Kidney (tissue), 22 donors: ENCODE measurements at places on chromosomes 7 and 10. TPM values are rescaled to one million over a fixed set of nuclear protein-coding genes. Genes with fewer than 3 reads are reported as not detected.

GRCh38 chr10:104150139-104150538 is 28.2 kb downstream of the SFR1 start:
- DNase-seq = no peak

GRCh38 chr7:134567368-134567767 is 18.5 kb downstream of the AKR1B15 start:
- DNase-seq = no peak

DNA sequence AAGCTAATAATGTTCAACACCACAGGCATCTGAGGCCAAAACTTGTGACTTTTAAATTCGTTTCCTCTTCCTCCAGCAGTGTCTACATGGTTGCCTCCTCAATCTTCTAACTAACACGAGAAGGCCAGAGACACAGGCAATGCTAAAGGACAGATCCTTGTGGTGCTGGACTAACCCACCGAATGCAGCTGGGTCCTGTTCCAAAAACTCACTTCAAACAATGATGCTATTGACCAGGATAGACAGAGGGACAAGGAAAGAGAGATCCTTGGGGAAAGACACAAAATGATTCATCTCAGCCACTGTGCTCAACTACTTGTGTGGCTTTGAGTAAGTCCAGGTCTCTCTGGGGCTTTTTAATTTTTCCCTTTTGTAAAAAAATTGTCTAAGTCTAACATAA is 107.6 kb downstream of the KCNMA1 start:
- no peak for DNase-seq

GRCh38 chr10:51405580-51406351 is 293.6 kb downstream of the CSTF2T start:
- no peak for DNase-seq

Gene MALRD1
- total RNA-seq = 2.0 TPM

GRCh38 chr7:55326945-55327626 is 38.1 kb upstream of the LANCL2 start:
- no peak for DNase-seq

Gene SCIN
- total RNA-seq = 141 TPM

Gene SPDYE8
- not detected for total RNA-seq

Gene ACSM6
- not detected for total RNA-seq

DNA sequence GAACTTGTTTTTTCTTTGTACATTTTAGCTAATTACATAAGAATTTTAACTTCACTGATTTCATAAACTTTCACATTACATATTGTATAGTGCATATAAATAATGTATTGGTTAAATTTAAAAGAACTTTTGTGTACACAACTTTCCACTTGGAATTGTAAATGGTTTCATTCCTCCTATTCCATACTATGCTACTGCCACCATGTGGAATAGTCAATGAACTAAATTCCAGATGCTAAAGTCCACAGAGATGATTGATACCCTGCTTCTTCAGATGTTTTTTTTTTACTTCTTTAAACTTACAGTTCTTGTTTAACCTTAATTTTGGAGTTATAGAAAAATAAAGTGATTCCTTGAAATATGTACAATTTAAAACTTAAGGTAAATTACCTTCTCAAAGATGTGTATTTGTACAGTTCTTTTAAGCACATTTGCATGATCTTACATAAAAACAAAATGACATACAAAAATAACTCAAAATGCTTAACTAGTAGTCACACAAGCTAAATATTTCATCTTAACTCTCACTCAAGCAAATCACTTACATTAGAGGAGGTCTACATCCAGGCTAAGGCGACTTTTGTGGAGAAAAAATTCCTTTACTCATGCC is 247.6 kb upstream of the HGF start:
- peak; percentile 55 for DNase-seq

- no peak for DNase-seq
Measured at GRCh38 chr10:62016623-62017490, 115.4 kb downstream of the ARID5B start.

Gene SAP25
- total RNA-seq = 9.8 TPM

GRCh38 chr10:86956195-86956847 is 1.1 kb downstream of the MMRN2 start:
- no peak for DNase-seq

GRCh38 chr10:31018962-31019361 is 12.7 kb downstream of the ZNF438 start:
- DNase-seq = no peak

GRCh38 chr7:68458010-68458908 is 1140.0 kb upstream of the AUTS2 start:
- DNase-seq = no peak

Gene CUTC
- total RNA-seq = 16.5 TPM

DNA sequence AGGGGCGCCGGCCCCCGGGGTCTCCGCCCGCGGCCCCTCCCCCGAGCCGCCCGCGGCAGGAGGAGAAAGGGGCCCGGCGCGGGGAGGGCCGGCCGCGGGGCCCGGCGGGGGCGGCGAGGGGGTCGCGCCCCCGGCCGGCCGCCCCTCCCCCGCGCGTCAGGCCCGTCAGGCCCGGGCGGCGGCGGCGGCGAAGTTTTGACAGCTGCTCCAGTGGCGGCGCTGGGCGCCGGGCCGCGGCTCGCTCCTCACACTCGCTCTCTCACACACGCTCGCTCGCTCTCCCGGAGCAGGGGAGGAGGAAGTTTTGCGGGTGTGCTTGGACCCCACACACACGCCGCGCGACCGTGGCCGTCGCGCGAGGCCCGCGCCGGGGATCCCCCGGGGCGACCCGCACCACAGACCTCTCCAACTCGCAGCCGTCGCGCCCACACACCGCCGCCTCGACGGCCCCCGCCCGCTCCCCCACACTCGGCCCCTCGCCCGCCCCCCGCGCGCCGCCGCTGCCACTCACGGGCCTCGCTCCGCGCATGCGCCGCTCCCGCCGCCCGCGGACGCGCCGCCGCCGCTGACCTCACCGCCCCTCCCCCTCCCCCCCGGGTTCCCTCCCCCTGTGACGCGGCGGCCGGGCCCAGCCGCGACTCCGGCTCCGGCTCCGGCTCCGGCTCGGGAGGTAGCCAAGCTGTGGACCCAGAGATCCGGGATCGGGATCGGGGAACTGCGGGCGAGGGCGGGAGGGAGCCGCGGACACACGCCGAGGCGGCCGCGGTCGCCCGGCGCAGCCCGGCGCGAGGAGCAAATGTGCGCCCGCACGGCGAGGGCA is 518 bp upstream of the KMT2C start:
- DNase-seq = peak; percentile 94

DNA sequence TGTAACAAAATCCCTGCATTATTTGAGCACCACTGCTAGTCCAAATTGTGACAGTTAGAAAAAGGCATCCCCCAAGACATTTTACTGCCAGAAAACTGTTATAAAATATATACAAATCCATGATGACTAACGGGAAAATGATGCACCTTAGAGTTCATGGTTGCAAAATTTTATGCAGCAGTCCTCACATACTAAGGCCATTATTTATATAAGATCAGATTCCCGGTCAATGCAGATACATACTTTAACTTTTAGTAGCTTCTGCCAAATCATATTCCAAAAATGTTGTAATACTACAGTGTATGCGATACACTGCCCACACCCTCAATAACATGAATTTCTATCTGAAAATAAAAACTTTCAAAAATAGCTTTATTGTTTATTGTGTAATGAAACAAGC is 239.9 kb upstream of the ZNF32 start:
- no peak for DNase-seq

DNA sequence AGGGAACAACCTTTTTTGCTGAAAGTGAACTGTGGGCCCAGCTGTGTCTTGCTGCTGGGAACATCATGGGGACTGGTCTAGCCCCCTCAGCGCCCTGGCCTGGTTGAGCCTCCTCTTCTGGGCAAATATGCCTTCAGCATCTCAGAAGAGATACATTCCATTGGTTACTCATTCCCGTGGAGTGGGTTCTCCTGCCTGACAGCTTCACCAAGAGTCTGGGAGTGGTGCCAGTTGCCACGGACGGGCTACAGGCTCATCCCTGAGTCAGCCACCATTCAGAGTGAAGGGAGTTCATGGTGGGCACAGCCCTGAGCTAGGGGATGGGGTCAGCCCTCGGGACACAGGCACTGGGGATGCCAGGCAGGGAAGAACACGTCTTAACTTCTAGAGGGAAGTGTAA is 81.9 kb downstream of the RAMP3 start:
- DNase-seq = no peak

DNA sequence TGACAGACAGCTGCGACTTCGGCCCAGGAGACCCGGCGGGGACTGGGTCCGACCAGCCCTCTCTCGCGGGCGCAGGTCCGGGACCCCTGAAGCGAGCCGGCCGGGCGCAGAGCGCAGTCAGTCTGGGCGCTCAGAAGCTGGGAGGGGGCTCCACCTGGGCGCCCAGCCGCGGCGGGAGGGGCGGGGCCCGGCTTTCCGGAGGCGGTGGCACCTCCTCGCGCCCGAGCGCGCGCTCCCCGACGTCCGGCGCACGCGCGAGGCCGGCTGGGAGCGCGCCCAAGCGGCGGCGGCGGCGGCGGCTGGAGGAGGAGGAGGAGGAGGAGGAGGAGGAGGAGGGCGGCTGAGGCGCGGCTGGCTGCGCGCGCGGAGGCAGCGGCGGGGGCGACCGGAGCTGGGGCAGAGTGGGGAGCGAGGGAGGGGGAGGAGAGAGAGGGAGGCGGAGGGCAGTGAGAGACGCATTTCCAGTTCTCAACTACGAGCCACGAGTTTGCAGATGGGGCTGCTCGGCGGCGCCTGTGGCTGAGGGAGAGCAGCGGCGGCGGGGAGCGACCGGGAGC is at the start of gene PALS2:
PALS2 (plus strand) TSS at position 456 of the 557 bp plus-strand sequence. CDS start 50,216 bp downstream, outside the sequence.
- DNase-seq = peak; percentile 90

GRCh38 chr10:85621562-85621961 is 745.0 kb downstream of the GRID1 start:
- no peak for DNase-seq

DNA sequence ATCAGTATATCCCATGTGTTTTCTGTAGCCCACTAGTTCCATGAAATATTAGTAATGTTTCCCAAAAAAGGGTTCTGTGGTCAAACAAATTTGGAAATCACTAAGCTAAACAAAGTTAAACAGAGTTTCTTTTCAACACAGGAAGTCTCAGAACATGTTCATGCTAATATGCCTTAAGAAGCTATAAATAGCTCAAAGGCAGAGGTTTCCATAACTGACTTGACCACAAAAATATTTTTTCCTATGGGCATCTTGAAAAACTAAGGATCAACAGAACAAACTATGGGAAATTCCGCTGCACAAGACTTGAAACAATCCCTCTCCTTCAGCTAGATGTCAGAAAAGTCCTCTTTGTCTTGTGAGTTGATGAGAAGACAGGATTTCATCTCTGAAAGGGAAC is 59.7 kb downstream of the SEM1 start:
- DNase-seq = no peak

Gene ANXA11
- total RNA-seq = 435 TPM

DNA sequence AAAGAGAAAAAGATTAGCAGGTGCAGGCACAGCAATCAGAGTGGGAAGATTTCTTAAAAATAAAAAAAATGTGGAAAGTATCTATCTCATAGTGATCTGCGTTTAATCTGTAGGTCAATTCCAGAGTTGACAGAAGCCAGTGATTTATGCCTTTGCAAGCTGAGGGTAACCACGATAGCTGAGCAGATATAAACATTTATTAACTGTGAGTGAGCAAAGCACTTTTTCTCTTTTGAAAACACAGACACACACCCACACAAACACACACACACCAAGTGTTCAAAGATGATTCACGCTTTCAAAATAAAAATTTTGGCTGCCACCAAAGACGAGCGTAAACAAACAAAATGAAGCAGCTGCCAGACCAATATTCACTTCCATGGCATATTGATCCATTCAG is 243.2 kb upstream of the SLC26A5 start:
- no peak for DNase-seq

DNA sequence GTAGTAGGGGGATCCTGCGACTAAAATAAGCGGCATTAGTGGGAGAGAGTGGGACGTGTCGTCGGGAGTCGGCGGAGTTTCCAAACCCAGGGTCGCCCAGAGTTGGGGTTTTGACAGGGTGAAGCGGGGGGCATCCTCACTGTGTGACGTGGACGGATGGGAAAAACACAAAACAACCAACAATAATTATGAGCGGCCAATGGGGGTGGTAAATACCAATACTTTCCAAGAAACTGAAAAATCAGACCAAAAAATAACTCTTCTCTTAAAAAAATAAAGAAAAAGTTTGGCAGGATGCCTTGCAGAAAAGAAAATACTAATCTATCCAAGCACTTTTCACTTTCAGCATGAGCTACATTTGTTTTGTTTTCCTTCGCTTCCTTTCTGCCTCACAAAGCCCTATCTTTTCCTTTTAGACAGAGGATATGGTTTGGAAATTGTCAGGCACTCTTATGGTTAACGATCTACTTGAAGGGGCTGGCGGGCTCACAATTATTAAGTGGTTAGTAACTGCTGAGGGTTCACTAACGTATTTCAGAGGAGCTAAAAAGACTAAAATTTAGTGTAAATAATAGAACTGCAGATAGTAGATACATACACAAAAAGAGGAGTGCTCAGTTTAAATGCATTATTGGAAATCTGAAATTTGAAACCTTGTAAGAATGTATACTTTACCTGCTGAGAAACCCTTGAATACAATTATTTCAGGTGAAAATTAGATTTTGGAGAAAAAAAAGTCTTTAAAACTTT is 802 bp upstream of the CDK6 start:
- no peak for DNase-seq

GRCh38 chr10:52954407-52954806 is 181.8 kb upstream of the MBL2 start:
- DNase-seq = no peak

Gene SORBS1
- total RNA-seq = 91.7 TPM

Gene KCNIP2
- total RNA-seq = 3.4 TPM

- no peak for DNase-seq
Measured at GRCh38 chr7:106588422-106589197, 72.3 kb downstream of the CCDC71L start.

DNA sequence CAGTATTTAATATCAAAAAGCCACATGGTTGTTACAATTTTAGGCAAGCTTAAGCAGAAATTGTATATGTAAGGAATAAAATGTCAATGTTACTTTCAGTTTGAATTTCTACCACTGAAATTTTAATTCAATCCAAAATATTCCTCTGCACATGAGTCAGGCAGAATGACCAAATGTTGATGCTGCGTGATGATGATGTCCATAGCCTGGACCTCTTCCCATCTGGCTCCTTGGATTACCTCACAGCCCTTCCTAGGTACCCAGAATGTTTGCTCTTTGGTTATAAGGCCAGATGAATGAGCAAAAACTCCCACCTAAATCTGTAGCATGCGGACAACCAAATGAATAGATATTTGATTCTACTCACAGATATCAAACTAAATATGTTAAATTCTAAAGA is 258.3 kb upstream of the IMMP2L start:
- DNase-seq = no peak

- no peak for DNase-seq
Measured at GRCh38 chr10:129765664-129766550, 198.2 kb downstream of the EBF3 start.

DNA sequence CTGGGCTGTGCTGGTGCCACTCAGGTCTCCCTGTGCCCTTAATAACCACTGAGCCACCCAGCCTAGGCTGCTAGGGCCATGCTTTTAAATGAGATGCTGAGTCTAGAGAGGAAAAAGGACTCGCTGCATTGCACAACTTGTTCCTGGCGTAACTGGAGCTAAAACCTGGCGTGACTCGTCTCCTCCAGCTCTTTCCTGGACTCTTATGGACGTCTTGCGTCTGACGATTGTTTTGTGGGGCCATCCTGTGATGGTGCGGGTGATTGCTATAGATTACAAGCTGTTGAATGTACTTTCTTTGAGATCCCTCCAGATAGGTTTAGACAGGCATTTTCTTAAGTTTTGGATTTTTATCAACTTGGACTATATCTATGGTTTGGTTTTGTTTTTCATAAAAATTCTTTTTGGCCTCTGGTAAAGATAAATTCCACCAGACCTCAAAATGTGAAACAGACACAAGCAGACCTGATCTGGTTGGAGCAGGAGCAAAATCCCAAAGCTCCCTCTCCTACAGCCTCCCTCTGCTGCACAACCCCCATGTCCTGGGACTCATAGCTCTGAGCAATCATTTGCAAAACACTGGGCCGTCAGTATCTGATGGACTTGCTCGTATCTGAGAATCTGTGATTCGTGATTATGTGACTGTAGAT is 230.3 kb downstream of the ARHGAP12 start:
- DNase-seq = no peak
